ENCODE measurements at places on chromosomes 7 and 10.

GRCh38 chr10:104077247-104077646 lies 8.4 kb downstream of the COL17A1 start:
- no peak for DNase-seq

DNA sequence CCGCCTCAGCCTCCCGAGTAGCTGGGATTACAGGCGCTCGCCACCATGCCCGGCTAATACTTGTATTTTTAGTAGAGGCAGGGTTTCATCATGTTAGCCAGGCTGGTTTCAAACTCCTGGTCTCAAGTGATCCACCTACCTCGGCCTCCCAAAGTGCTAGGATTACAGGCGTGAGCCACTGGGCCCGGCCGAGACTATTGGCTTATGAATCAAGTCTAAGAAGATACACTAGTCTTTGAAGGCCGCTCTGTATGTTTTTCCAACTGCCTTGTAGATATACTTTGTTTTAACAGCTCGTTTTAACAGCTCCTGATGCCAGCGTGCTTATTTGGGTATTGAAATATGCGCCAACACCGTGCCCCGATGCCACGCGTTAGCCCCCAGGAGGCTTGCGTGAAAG lies 136.4 kb upstream of the SH2B2 start:
- DNase-seq = no peak

DNA sequence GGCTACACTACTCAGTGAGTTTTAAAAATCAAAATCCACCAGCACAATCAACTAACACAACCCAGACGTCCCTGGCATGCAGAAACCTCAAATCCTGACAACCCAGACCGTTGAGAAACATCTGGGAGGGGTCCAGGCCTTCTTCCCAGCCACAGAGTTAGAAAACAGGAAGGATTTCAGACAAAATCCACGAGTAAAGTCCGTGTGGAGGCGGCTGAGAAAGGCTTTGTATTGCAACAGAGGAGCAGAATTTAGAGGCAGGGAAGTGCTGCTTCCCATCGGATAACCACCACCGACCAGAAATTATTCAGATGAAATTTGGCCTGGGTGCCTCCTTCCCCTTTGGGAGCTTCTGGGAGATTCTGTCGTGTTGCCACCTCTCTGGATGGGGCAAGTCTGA lies 61.5 kb downstream of the TNS3 start:
- no peak for DNase-seq

DNA sequence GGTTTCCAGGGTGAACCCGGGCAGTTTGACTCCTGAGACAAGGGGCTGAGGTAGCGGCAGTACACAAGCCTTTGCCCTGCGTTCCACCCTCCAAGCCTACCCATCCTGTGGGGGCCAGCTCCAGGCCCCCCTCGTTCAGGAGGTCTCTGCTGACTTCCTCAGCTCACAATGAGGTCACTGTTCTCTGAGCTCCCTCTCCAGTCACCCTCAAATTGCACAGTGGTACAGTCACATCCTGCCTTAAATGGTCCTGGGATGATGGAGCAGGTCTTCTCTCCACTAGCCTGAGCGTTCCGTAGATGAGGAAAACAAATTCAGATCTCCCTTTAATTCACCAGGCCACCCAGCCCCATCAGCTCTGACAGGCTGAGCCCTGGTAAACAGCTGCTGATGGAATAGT lies 90.2 kb downstream of the SH3PXD2A start:
- DNase-seq = no peak

- no peak for DNase-seq
Measured at GRCh38 chr7:156703773-156704482, 63.4 kb downstream of the RNF32 start.
